ENCODE measurements at places on chromosomes 5 and 9.
A peak's percentile ranks its signal among the peaks of the same experiment; 100 is the strongest.

DNA sequence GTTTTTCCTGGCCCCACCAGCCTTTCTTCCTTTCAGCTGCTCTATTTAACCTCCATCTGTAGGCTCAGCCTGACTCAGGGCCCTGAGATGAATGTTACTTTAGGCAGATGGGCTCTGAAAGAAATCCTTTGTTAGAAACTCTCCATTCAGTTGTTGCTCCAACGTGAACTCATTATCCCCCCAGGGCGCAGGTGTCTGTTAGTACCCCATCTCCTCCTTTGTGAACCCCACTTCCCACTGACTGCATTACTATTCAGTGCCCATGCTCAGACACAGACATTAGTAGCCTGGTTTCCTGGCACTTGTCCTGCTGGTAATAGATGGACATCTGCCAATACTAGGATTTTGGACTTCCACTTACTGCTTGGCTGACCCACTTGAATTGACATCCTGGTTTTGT, 1271.6 kb downstream of the PTPRD start:
- H3K4me3 ChIP-seq: no peak overlapping the region
- no peaks in the 10 kb centered on the region for H3K27me3 ChIP-seq
- DNase-seq: no peak
- no peak overlapping the region for H3K27ac ChIP-seq

- no peak overlapping the region for H3K4me3 ChIP-seq
- H3K36me3 ChIP-seq: peaks cover 10% of the 10 kb centered on the region
- no peaks in the 10 kb centered on the region for H3K4me1 ChIP-seq
- no peak for DNase-seq
Observed at GRCh38 chr9:135827301-135827700, 80.0 kb downstream of the CAMSAP1 start.

DNA sequence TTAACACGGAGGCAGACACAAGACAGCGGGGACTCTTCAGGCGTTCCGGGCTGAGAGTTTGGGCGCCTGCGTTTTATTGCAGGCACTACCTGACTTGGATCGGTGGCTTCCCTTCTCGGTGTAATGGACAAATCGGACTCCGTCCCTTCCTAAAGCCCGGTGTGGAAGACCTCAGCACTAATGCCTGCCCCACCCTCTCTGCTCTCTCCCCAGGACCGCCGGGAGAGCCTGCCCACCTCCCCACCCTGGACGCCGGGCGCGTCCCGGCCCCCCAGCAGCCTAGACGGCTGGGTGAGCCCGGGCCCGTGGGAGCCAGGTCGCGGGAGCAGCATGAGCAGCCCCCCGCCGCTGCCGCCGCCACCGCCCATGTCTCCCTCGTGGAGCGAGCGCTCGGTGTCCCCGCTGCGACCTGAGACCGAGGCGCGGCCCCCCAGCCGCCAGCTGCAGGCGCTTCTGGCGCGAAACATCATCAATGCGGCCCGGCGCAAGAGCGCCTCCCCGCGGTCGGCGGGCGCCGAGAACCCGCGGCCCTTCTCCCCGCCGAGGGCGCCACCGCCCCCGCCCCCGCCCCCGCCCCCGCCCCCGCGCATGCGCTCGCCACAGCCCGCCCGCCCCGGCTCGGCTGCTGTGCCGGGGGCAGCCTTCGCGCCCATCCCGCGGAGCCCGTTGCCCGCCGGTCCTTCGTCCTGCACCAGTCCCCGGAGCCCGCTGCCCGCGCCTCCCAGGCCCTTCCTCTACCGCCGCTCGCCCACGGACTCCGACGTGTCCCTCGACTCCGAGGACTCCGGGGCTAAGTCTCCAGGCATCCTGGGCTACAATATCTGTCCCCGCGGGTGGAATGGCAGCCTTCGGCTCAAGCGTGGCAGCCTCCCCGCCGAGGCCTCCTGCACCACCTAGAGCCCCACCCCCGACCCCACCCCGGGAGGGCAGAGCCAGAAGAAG, 4.6 kb upstream of the MYOZ3 start:
- DNase-seq: no peak
- H3K27ac ChIP-seq: no peak overlapping the region
- no peaks in the 10 kb centered on the region for H3K27me3 ChIP-seq
- H3K4me3 ChIP-seq: peak overlapping the region; percentile 62

- peaks cover 6% of the 10 kb centered on the region for H3K36me3 ChIP-seq
- H3K4me1 ChIP-seq: peaks cover 3% of the 10 kb centered on the region
- DNase-seq: no peak
Observed at GRCh38 chr5:91378752-91379211, 4.3 kb downstream of the ARRDC3 start.

DNA sequence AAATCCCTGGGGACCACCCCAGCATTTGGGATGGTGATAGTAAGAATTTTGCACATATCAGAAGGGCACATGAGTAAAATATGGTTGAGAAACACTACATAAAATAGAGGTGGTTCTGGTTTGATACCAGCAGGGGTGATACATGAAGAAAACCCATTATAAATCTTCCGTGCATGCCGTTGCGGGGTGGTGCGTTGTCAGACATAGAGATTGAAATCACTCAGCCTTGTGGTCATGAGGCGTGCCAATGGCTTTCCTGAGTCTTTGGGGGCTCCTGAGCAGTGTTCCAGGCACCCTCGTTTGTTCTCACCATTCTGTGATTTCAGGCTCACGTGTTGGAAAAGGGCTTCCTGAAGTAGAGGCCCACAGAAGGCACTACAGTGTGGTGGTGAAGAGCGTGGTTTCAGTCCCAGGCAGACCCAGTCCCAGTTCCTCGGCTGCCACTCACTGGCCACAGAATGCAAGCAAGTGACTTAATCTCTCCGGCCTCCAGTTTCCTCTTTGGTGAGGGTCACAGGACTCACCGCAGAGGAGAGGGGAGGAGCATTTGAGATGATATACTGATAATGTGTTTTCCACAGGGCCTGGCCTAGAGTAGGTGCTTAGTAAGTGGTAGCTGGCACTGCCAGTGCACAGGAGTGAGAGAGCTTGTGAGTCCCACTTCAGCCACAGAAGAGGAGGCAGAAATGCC, 20.5 kb upstream of the GLRX start:
- H3K36me3 ChIP-seq: no peaks in the 10 kb centered on the region
- no peak overlapping the region for H3K27ac ChIP-seq
- H3K27me3 ChIP-seq: no peaks in the 10 kb centered on the region
- no peak overlapping the region for H3K4me3 ChIP-seq
- peaks cover 7% of the 10 kb centered on the region for H3K4me1 ChIP-seq
- DNase-seq: no peak

GRCh38 chr5:143355710-143356109, 47.8 kb downstream of the NR3C1 start:
- no peaks in the 10 kb centered on the region for H3K36me3 ChIP-seq
- no peaks in the 10 kb centered on the region for H3K27me3 ChIP-seq
- H3K27ac ChIP-seq: peak overlapping the region; percentile 83
- no peak overlapping the region for H3K4me3 ChIP-seq
- peaks cover 24% of the 10 kb centered on the region for H3K4me1 ChIP-seq

DNA sequence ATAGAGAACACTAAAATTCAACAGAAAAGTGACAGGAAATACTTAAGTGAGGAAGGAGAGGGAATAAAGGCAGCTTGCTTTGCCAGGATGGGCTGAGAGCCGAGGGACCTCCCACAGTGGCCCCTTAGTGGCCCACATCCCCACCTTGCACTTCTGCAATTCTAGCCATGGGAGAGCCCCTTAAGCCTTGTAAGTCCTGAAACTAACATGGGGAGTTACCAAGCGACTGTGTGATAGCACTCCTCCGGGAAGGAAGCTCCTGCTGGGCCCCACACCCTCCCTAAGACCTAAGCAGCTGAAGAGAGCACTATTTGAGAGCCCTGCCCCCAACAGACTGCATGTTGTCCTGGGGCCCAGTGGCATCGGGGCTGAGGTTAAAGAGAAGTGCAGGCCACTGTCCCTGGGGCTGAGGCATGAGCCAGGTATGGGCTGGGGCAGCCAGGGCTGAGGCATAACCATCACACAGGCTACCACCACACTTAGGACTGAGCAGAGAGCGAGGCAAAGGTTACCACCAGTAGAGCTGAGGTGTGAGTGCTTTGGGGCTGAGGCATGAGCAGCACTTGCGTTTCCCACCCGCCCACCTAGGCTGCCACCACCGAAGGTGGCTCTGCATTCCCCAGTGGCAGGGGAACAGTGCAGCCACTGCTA, 301.8 kb upstream of the TRPC7 start:
- no peak overlapping the region for H3K4me3 ChIP-seq
- H3K27ac ChIP-seq: no peak overlapping the region
- no peak for DNase-seq
- no peaks in the 10 kb centered on the region for H3K4me1 ChIP-seq
- H3K27me3 ChIP-seq: no peaks in the 10 kb centered on the region

GRCh38 chr5:35904443-35905132, 33.8 kb downstream of the CAPSL start:
- no peaks in the 10 kb centered on the region for H3K4me1 ChIP-seq
- DNase-seq: no peak
- H3K4me3 ChIP-seq: no peak overlapping the region

DNA sequence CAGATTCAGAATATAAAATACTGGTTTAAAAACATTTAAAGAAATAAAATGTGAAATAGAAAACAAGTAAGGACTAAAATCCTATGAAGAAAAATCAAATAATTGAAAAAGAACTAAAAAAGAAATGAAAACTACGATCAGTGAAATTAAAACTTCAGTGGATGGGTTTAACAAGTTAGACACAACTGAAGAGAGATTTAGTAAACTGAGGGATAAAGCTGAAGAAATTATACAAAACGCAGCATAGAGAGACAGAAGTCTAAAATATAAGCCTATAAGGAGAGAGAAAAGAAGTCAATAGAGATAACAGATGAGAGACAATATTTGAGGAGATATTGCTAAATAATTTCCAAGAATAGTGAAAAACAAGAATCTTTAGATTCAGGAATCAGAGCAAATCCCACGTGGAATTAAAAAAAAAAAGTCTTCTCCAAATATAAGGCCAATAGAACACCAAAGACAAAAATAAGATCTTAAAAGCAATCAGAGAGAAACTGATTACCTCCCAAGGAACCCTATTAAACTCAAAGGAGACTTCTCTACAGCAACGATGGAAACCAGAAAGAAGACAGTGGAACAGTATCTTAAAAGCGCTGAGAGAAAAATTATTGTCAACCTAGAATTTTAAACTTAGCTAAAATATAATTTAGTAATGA, 59.6 kb upstream of the ABL1 start:
- H3K27ac ChIP-seq: no peak overlapping the region
- H3K4me1 ChIP-seq: no peaks in the 10 kb centered on the region
- no peaks in the 10 kb centered on the region for H3K27me3 ChIP-seq
- no peaks in the 10 kb centered on the region for H3K36me3 ChIP-seq
- no peak for DNase-seq
- no peak overlapping the region for H3K4me3 ChIP-seq

DNA sequence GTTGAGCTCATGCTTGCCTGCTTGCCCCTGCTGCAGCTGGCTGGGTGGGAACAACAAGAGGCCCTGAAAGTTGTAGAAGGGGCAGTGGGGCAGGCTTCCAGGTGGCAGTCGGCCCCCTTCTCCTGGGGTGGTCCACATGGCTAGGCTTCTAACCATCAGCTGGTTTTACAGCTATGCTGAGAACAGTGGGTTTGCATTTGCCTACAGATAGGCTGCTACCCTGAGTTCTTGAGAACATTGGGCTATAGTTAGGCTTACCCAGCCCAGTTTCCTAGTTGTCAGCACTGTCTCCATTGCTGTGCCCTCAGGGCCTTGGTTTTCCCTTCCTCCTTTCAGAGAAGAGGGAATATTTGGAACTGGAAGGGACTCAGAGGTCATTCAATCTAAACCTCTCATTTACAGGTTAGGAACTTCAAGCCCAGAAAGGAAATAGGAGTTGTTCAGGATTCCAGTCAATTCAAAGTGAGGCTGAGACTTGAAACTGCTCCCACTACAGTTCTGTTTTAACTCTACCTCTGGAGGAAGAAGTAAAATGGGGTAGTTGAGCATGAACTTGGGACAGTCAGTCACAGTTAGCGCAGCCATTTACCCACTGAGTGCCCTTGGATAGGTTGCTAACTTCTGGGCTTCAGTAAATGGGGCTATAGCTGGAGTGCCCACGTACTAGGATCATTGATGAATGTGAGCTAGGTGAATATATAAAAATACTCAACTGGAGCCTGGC, 11.5 kb downstream of the LARP1 start:
- peak overlapping the region; percentile 24 for H3K27ac ChIP-seq
- peaks cover 26% of the 10 kb centered on the region for H3K4me1 ChIP-seq
- H3K27me3 ChIP-seq: no peaks in the 10 kb centered on the region

DNA sequence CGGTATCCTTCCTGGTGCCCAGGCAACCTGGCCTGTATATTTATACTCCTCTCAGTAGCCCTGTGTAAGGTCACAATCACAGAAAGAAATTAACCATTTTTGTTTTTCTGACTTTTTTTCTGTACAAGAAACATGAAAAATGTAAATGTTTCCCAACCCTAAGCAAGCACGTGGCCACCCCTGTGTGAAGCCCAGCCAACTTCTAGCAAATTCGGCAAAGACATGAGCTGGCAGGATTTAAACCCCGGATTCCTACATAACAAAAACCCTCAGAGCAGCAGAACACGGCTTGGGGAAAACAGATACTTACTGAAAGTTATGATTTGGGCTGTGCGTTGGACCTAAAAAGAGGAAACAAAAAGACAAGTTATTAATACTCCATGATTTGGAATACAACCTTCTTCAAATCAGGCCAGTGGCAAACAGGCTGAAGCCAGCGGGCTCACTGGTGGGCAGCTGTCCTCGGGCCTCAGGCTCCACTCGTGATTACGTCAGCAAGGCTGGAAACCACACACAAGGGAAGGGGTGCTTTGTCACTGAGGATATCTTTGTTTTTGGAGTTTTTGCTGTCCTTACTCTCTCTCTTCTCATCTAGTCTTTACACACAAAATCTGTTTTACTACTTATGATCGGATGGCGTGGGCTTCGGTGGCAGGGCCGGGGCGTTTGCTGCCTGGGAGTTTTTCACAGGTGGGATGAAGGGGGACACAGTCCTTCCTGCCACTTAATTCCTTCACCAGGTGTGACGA, 194.1 kb downstream of the ROR2 start:
- no peak overlapping the region for H3K27ac ChIP-seq
- no peaks in the 10 kb centered on the region for H3K36me3 ChIP-seq
- DNase-seq: no peak
- no peak overlapping the region for H3K4me3 ChIP-seq

GRCh38 chr9:105881654-105882349, 187.5 kb downstream of the TMEM38B start:
- no peaks in the 10 kb centered on the region for H3K4me1 ChIP-seq

- H3K27me3 ChIP-seq: no peaks in the 10 kb centered on the region
- no peaks in the 10 kb centered on the region for H3K36me3 ChIP-seq
- no peak for DNase-seq
- H3K4me3 ChIP-seq: no peak overlapping the region
Observed at GRCh38 chr5:144406442-144406841, 235.8 kb downstream of the KCTD16 start.
